Activated naive CD4-positive, alpha-beta T cell treated with anti-CD3 and anti-CD28 coated beads, Interleukin-2, amount 50 U/mL, for 16 hours (primary cell): ENCODE measurements at places on chromosomes 6 and 20.
A peak's percentile ranks its signal among the peaks of the same experiment; 100 is the strongest.

GRCh38 chr20:63967330-63968135 lies 2.2 kb downstream of the ZNF512B start:
- DNase-seq, result peak; percentile 10

DNA sequence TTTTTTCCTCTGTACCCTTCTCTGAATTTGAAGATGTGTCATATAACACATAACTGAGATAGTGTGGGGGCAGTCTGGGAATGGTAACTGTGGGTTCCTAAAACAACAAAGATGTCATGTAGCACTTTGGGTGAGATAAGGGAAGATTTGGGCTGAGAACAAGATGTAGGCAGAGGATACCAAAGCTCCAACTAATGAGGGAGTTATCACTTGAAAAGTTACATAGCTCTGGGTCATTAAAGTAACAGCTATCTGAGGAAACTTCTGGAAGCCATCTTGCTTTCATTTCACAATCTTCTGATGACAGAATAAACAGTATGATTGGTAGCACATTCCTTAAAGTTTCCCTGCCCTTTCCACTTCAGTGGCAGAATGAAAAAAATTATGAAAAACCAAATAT lies 255.4 kb downstream of the TBX18 start:
- DNase-seq, result no peak

- DNase-seq, result no peak
These were observed 64.2 kb upstream of the CCN6 start for GRCh38 chr6:111989743-111990142.

- no peak for DNase-seq
These were observed 360.2 kb downstream of the PREX1 start for GRCh38 chr20:48467622-48468021.

DNA sequence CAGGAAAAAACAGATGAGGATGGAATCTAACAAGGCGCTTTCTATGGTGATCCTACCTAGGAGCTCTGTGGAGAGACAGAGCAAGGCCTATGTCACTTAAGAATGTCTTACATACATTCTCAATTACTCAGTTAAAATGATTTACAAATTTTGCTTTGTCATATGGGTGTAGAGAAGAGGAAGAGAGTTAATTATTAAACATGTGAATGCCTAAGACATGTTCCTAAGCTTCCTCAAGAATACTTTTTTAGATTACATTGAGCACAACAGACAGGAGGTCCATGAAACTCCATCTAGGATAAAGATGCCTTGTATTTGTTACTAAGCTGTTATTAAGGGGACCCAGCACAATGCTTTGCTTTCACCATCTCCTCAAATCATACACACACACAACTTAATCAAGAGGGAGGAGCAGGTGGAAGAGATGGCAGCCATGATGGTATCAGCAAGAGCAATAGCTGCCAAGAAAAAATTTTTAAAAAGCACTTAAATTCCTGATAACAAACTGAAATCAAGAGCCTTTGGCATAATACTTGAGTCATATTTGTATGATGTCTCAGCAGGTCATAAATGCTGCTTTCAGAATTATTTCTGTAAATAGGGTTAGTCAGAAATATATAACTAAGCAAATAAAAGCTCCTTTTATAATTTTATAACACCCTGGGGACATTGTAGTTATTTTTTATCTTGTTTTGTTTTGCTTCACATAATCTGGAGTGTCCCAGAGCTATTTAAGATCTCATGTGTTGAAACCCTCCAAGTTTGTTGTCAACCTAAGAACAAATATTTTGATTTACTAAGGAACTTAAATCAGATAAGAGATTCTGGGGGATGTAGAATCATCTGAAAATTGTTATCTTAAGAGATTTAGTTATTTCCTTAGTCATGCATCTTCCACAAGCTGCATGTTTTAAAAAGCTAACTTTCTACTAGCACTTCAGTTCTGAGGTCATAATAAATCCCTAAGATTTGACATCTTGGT lies 70.0 kb upstream of the CD2AP start:
- no peak for DNase-seq

DNA sequence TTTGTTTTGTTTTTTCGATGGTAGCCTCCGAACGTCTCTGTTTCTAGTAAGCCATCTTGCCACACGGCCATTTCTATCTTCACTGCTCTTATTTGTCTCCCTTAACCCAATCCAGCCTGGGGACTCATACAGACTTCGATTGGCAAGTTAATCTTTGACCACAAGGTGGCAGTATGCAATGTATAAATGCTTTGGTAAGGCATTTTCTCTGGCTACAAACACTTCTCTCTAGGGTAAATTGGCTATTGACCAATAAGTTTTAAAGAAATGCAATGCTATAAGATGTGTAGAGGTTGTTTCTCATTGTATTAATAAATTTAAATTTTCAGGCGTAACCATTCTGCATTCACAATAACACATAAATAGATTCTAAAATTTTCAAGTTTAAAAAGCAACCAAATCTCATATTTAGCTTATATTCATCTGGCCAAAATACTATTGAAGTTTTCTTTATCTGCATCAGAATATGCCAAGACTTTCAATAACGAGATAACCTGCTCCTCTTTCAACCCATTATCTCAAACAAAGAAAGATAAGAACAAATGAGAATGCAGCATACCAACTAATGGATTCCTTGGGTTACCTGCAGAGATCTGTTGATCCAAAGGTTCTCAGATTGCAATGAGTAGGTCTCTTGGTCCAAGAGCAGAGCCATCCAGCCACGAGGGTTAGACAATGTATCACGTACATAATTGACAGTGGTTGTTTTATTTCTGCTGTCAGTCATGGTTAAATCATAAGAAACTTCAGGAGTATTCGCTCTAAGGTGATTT lies 231.9 kb downstream of the PKHD1 start:
- DNase-seq, result no peak

DNA sequence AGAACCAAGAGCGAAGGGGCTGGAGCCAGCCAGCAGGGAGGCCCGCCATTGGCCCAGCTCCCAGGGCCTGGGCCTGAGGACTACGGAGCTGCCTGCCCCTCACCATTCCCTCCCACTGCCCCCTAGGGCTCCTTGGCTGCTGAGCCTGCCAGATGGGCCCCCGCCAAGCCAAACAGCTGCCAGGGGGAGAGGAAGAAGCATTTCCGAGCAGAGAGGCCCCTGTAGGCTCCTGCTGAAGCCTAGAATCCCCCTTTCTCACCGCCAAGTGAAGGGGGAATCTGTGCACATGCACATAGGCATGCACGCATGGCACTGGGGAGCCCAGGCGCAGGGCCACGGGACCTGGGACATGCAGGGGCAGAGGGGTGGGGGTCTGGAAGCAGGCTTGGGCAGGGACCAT lies 28.5 kb upstream of the MRPS18A start:
- DNase-seq, result no peak

DNA sequence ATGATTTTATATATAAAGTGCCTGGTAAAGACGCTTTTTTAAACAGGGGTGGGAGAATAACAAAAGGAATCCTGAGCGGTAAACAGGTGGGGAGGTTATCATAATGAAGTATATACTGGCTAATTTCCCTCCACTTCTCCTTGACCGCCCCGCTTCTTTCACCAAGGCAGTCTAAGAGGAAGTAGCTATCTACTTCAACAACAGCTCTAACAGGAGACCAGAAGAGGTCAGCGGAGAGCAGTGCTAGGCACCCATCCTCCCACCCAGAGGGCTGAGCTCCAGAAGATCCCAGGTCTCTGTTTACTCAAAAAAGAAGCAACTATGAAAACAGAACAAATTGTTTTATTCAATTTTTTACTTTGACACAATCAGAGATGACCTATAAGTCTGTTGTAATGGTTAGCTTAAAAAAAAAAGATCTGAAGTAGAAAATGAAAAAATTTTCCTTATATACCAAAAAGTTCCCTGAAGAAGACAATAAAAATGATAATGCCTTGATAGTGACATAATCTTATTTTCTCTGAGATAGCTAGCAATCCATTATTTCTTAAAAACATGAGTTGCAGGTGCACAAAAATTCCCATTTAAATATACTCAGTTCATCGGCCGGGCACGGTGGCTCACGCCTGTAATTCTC lies 141.1 kb downstream of the PDSS2 start:
- DNase-seq, result no peak

- no peak for DNase-seq
These were observed 219.6 kb upstream of the SNX9 start for GRCh38 chr6:157603314-157603940.

GRCh38 chr6:102841060-102841459 lies 1447.6 kb downstream of the GRIK2 start:
- no peak for DNase-seq

DNA sequence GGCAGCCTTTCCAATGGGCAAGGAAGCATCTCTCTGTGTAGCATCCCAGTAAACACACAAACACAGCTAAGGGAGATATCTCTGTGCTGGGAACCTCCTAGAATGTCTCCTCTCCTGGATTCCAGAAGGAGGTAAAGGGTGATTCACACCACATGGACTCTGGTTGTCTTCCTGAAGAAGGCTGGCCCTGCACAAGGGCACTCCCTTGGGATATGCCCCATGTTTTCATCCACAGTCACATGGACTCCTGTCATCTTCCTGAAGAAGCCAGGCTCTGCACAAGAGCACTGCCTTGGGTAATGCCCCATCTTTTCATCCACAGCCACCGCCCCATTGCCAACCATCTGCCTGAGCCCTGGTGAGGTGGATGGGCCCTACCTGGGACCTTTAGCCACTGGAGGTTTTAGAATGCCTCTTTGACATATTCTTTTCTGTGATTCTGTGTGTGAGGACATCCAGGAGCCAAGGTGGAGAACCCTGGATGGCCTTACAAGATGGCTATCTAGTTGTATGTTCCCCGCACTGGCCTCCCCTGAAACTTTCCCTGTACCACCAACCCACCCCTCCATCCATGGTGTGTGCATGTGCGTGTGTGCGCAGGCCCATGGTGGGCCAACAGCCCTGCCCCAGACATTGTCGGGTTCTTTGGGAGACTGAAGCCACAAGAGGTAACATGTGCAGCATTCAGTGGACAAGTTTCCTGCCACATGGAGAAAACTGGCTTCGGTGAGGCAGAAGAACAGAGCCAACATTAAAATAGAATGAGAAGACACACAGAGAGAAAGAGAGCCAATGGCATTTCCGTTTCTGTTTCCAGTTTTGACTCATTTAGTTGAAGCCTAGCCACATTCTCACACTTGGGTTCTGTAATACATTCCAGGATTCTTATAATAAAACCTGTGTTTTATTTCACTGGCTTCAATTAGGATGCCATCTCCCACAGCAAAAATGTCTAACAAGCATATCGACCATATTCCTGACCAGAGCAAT lies 110.2 kb upstream of the CST7 start:
- DNase-seq, result no peak

- DNase-seq, result no peak
These were observed 12.1 kb upstream of the ZBP1 start for GRCh38 chr20:57632286-57632685.

DNA sequence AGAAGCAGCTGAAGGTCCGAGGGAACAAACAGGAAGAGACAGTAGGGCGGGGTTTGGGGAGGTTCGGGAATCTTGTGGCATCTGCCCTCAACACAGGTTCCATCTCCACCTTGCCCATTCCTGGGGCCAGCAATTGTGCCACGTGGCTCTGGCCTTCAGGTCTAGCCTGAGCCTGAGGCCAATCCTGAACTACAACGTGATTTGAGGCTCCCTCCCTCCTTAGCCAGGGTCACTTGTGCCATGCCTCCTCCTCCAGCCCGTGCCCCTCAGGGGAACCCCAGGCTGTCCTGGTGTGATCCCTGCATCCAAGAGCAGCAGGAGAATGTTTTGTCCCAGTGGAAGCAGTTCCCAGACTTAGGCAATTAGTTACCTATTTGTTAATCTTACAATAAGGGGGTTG lies 3.0 kb downstream of the CST9 start:
- DNase-seq, result no peak

GRCh38 chr20:34622821-34623451 lies 54.0 kb downstream of the PIGU start:
- DNase-seq, result no peak

DNA sequence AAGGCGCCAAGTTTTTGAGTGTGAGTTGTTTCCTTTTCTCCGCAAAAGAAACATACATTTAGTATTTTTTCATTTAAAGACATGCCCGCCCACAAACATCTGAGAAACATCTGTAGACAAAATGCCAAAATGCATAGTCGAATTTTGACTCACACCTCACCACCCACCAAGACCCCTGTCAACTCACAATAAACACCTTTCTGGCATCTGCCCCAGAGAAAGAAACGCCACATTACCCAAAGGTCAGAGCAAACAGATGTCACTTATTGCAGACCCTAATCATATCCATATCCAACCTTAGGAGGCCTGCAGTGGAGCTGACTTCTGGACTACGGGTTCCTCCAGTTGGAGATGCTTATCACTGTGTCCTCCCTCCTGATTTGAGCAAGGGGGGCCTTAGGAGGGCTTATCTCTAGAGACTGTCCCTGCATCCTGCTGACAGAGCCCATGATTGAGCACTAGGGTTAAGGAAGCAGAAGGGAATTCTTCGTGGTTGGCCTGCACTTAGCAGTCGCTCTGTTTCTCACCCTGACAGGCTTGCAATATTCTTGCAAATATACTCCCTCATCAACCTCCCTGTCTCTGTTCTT lies 90.5 kb upstream of the TBX18 start:
- DNase-seq, result no peak

GRCh38 chr20:58492074-58492718 lies 23.0 kb downstream of the APCDD1L start:
- DNase-seq, result no peak

GRCh38 chr6:127748290-127748689 lies 152.6 kb downstream of the THEMIS start:
- no peak for DNase-seq

DNA sequence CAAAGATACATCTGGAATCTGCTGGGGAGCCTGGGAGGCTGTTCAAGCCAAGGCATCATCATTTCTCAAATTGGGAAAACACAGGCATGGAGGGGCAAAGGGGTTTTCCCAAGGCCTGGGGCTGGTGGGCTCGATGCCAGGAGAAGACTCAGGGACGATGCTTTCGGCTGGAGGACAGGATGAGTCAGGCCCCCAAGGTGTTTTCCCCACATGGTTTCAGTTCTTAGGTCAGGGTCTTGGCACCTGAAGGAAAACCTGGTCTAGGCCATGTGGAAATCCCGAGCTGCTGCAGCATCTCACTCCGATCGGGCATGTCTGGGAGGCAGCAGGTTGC lies 348.1 kb downstream of the CDC5L start:
- DNase-seq, result no peak

- no peak for DNase-seq
These were observed 43.0 kb downstream of the CFAP61 start for GRCh38 chr20:20095114-20095872.

- no peak for DNase-seq
These were observed 28.4 kb downstream of the SYNDIG1 start for GRCh38 chr20:24497851-24498250.

- no peak for DNase-seq
These were observed 60.6 kb upstream of the MDGA1 start for GRCh38 chr6:37758234-37758633.

GRCh38 chr6:79427721-79428120 lies 109.5 kb downstream of the LCA5 start:
- DNase-seq, result no peak

- no peak for DNase-seq
These were observed 7.8 kb upstream of the NCOA3 start for GRCh38 chr20:47493963-47494293.
